ENCODE measurements at places on chromosomes 3 and 15. TPM values are rescaled to one million over a fixed set of nuclear protein-coding genes. Genes with fewer than 3 reads are reported as not detected.

- no peaks in the 10 kb centered on the region for H3K36me3 ChIP-seq
- H3K4me1 ChIP-seq, result peaks cover 27% of the 10 kb centered on the region
- no peak overlapping the region for H3K4me3 ChIP-seq
- H3K27me3 ChIP-seq, result no peaks in the 10 kb centered on the region
Measured at GRCh38 chr3:172627057-172627809, 83.6 kb downstream of the NCEH1 start.

DNA sequence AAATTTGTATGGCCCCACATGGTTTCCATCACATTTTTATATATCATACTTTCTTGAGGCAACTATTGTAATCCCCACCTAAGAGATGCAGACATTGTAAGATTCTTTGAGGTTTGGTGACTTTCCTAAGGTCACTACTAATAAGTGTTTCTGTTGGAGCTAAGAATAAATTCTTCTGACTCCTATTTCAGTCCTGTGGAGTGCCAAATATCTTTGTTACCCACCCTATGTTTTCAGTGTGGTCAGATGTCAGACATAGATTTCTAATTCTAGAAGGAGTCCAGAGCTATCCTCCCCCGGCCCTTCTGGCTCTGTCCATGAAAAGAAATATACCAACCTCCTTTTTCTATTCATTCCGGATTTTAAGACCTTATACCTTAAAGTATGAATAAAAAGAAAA is 46.2 kb upstream of the FILIP1L start:
- no peak overlapping the region for H3K4me3 ChIP-seq
- H3K27me3 ChIP-seq, result no peaks in the 10 kb centered on the region
- H3K4me1 ChIP-seq, result no peaks in the 10 kb centered on the region
- no peak overlapping the region for H3K27ac ChIP-seq
- no peak for DNase-seq
- no peaks in the 10 kb centered on the region for H3K36me3 ChIP-seq

GRCh38 chr3:68963376-68963775 is 31.0 kb upstream of the TAFA4 start:
- DNase-seq, result no peak
- no peaks in the 10 kb centered on the region for H3K27me3 ChIP-seq
- H3K27ac ChIP-seq, result no peak overlapping the region
- no peaks in the 10 kb centered on the region for H3K4me1 ChIP-seq
- H3K36me3 ChIP-seq, result no peaks in the 10 kb centered on the region

- no peak overlapping the region for H3K27ac ChIP-seq
- no peaks in the 10 kb centered on the region for H3K4me1 ChIP-seq
- H3K27me3 ChIP-seq, result no peaks in the 10 kb centered on the region
Measured at GRCh38 chr15:69826819-69827175, 270.9 kb downstream of the TLE3 start.

GRCh38 chr3:11850003-11850402 is 3.3 kb upstream of the TAMM41 start:
- H3K4me3 ChIP-seq, result no peak overlapping the region
- peaks cover 13% of the 10 kb centered on the region for H3K4me1 ChIP-seq
- no peak for DNase-seq

DNA sequence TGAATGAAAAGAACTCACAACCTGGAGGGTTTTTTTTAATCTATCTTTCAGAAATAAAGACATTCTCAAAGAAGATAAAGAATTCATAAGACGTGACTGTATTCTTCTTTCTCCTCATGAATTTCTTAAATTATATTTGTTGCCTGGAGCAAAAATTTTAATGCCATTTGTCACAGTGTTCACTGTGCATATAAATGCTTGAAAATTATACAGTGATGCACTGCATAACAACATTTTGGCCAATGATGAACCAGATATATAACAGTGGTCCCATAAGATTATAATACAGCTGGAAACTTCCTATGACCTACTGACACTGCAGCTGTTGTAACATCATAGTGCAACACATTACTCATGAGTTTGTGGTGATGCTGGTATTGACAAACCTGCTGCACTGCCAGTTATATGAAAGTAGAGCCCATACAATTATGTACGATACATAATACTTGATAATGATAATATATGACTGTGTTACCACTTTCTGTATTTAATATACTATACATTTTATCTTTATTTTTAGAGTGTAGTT is 67.3 kb downstream of the P2RY1 start:
- H3K27ac ChIP-seq, result no peak overlapping the region
- no peak overlapping the region for H3K4me3 ChIP-seq
- H3K27me3 ChIP-seq, result no peaks in the 10 kb centered on the region
- H3K4me1 ChIP-seq, result no peaks in the 10 kb centered on the region

DNA sequence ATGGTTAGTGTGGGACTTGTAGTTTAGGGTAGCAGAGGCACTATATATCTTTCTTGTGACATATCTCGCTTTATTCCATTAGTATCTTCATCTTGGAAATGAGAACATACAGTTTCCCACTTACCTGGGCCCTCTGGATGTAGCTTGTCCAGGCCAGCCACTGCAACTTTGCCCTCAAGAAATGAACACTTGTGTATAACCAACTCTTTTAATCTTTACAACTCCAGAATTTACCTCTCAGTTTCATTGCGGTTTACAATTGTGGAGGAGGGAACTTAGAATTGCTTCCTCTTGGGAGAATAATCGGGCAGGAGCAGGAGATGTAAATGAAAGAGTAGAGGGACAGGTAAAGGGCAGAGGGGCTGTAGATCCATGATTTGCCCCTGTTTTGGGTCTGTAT is 18.4 kb upstream of the TRA2B start:
- no peaks in the 10 kb centered on the region for H3K27me3 ChIP-seq
- H3K4me3 ChIP-seq, result no peak overlapping the region
- H3K36me3 ChIP-seq, result no peaks in the 10 kb centered on the region
- no peak for DNase-seq
- H3K4me1 ChIP-seq, result no peaks in the 10 kb centered on the region
- H3K27ac ChIP-seq, result no peak overlapping the region

Gene WDR93
- total RNA-seq, result not detected
